A549 treated with CpdA at 1 μM for 4 hours (cell line): ENCODE measurements at places on chromosomes 3 and 15. TPM values are rescaled to one million over a fixed set of nuclear protein-coding genes. Genes with fewer than 3 reads are reported as not detected.

Gene INSYN1
- total RNA-seq, result 1.7 to 2.3 TPM (median 2.1 TPM) in 5 replicates

Gene POPDC2
- 0.18 to 0.37 TPM (median 0.22 TPM) in 4 of 5 replicates, not detected in the other for total RNA-seq

Gene GPR149
- not detected in 5 replicates for total RNA-seq

Gene GOLGA6A
- total RNA-seq, result 0.07 to 0.14 TPM (median 0.11 TPM) in 4 of 5 replicates, not detected in the other

Gene UROC1
- not detected in 5 replicates for total RNA-seq

Gene SERPINI2
- total RNA-seq, result not detected in 5 replicates
